Urinary bladder (tissue), 4 donors: ENCODE measurements at places on chromosomes 2 and 18. TPM values are rescaled to one million over a fixed set of nuclear protein-coding genes. Genes with fewer than 3 reads are reported as not detected.

DNA sequence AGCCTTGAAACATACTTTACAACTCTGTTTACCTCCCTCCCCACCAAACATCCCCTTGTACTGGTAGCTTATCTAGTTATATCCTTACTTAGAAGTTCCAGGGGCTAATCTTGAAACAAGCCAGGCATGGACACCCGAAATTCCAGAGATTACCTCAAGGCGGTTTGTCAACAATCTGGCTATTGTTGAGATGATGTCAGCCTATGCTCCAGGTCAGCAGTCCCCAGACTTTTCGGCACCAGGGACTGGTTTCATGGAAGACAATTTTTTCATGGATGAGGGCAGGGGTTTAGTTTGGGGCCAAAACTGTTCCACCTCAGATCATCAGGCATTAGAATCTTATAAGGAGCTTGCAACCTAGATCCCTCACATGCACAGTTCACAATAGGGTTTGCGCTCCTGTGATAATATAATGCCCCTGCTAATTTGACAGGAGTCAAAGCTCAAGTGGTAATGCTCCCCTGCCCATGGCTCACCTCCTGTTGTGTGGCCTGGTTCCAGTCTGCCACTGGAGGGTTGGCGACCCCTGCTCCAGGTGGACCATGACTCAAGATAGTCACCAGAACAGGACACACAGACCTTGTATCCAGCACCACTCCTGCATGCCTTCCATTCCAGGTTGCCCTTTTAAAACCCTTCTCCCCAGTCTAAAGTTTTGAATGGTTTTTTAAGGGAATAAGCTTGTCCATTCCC, 171.2 kb downstream of the SPAG16 start:
- no peak for DNase-seq

DNA sequence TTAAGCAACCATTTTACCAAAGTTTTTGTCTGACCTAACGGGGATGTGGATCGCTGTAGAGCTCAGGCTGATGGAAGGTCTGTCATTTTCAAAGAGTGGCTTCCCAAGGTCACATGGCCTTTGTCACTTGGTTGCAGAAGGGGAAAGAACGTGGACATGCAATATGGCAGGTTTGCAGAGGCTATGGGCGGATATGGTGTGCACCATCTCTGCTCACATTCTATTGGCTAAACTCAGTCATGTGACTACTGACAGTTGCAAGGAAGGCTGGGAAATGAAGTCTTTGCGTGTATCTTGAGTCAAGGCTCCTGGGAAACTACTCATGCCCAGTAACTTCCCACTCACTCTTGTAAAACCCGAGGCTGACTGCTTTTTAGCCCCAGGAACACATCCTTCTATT, 96.8 kb downstream of the ST6GAL2 start:
- no peak for DNase-seq

GRCh38 chr18:55452123-55452611, 135.8 kb downstream of the TCF4 start:
- peak; percentile 45 for DNase-seq

The MSTN gene
- 0.11 TPM for polyA plus RNA-seq

The CCDC102B gene
- polyA plus RNA-seq, result 5.6 TPM

DNA sequence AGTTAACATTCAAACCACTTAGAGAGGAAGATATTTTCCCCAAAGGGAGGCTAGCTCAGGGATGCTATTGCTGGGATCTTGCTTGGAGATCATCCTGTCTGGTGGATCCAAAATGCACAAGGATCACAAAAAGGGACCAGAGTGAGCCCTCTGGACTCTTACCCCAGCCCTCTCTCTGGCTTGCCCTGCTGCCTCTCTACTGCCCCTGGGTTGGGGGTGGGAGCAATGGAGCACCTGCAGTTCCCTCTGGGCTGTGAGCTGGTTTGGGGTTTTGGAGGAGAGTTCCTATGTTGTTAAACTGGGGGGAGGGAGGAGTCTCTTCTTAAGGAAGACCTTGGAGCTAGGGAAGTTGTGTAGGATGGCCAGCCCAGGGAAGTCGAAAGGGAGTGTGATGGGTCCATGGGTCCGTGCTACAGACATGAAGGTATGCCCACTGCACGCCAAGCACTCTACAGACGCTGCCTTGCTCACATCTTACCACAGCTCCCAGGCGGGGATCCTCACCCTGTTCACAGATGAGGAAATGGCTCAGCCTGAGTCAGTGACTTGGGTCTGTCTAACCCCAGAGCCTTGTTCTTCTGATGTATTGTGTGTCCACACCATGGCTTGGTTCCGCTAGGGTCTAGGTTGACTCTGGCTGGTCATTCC, 3.8 kb downstream of the LBH start:
- DNase-seq, result no peak

The SPP2 gene
- not detected for polyA plus RNA-seq

DNA sequence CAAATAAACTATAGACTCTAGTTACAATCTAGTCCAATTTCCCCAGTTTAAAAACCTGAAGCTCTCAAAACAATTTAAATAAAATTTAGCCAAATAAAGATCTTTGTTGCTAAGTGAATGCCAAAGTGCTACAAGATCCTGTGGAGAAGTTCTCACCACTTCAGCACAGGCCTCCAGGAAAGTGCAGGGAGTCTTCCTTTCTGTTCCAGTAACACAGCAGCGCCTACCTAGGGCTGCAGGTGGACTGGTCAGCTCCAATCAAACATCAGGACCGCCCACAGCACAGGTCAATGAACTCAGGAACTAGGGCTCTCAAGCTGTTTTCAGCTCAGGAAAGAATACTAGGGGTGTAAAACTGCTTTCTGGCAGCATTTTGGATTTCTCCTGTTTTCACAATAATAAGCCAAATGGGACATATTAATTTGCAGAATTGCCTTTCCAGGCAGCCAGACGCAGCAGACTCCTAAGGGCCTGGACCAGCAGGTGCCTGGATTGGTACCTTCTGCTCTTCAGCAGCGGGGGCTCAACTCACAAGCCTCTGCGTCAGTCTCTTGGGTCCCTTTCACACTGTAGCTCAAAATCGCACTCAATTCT, 1.5 kb downstream of the FAM110C start:
- DNase-seq, result no peak

GRCh38 chr2:120373424-120373823, 27.5 kb downstream of the INHBB start:
- no peak for DNase-seq

The NYAP2 gene
- polyA plus RNA-seq, result 0.01 TPM

GRCh38 chr2:95357717-95358280, 44.7 kb upstream of the FAHD2A start:
- DNase-seq, result no peak

DNA sequence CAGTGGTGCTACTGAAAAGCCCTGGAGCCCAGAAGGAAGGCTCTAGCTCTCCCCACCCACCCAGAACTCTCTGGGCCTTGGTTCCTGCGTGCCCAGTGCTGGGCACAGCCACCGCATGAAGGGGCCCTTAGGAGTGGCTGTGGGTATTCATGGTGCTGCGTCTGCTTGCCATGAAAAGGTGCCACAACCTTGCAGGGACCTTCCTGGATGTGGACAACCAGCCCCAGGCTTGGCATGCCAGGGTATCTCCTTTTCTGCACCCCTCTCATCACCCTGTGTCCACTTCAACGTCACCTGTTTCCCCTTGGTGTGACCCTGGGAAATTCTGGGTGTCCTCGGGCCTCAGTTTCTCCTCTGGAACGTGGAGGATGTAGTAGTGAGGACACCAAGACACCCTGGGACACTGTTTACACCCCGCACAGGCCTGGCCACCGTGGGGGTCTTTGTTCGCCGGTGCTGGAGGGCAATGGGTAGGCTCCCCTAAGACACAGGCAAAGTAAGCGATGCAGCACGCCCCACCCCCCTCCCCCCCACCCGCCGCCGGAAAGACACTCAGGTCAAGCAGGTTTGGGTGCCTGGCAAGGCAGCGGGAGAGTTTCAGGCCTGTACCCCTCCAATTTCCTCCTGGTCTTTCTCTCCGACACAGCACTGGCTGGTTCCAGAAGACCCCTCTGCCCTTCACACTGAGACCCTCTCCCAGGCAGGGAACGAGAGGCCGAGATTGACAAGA, 34.8 kb upstream of the TAF1B start:
- DNase-seq, result no peak

DNA sequence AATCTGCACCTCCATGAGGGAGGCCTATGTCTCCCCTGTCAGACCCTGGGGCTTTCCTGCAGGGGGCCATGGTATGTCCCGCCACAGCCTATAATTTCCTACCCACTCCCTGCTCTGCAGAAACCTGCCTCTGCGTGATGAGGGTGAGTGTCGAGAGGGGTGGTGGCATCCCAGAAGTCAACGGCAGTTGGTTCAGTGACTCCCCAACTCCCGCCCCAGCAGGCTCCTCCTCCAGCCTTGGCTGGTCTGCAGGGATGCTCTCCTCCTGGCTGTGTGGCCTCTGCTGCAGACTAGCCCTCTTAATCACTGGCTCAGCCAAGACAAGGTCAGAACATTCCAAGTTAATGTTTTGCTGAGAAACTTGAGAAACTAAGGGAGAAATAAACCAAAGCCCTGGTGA, 13.3 kb downstream of the CELF4 start:
- no peak for DNase-seq

- no peak for DNase-seq
Observed at GRCh38 chr2:26822877-26823276, 25.1 kb upstream of the DPYSL5 start.

DNA sequence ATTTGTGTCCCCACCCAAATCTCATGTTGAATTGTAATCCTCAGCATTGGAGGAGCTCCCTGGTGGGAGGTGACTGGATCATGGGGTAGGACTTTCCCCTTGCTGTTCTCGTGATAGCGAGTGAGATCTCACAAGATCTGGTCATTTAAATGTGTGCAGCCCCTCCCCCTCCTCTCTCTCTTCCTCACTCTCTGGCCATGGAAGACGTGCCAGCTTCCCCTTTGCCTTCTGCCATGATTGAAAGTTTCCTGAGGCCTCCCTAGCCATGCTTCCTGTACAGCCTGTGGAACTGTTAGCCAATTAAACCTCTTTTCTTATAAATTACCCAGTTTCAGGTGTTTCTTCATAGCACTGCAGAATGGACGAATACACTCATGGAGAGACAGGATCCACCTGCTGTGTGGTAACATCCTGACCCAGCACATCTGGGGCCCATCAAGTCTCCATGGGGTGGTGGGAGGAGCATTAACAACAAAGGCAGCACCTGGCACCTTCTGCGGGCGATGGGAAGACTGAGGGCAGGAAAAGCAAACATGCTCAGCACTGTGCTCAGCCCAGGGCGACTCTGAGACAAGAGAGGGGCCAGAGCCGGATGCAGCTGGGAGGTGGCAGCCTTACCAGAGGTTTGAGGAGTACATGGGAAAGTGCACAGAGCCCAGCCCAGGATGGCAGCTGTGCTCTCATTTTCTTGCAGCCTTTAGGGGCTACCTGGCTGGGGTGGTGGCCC, 16.2 kb upstream of the ALPP start:
- DNase-seq, result no peak

- DNase-seq, result no peak
Observed at GRCh38 chr2:176902454-176902853, 310.1 kb upstream of the HNRNPA3 start.

DNA sequence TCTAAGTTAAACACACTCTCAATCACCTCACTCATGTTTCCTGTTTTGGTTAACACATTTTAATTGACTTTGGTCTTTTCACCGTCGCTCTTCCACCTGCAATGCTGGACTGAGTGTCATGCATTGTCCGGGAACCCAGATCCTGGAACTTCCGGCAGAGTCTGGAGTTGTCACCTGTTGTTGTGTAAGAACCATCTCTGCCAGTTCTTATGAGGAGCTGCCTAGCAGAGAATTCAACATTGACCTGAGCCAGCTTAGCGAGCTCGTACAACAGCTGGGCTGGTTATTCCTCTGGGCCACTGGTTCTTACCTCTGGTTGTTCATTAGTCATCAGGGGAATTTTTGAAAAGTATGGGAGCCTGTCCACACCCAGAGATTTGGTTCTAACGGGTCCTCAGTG, 75.7 kb downstream of the BCL2L11 start:
- no peak for DNase-seq

GRCh38 chr2:72937356-72937669, 20.0 kb downstream of the EMX1 start:
- DNase-seq, result no peak

The CAPG gene
- 76.0 TPM for polyA plus RNA-seq
